ENCODE measurements at places on chromosomes 11 and 22.
A peak's percentile ranks its signal among the peaks of the same experiment; 100 is the strongest.

- no peak for DNase-seq
Observed at GRCh38 chr11:108220721-108221336, 1.6 kb downstream of the NPAT start.

GRCh38 chr22:44701824-44702478 lies at the start of gene PRR5:
PRR5 (plus strand) TSS chr22:44702204; CDS start chr22:44702475, 271 bp downstream.
- DNase-seq, result peak; percentile 77

- no peak for DNase-seq
Observed at GRCh38 chr11:120306519-120307242, 18.4 kb upstream of the TLCD5 start.

DNA sequence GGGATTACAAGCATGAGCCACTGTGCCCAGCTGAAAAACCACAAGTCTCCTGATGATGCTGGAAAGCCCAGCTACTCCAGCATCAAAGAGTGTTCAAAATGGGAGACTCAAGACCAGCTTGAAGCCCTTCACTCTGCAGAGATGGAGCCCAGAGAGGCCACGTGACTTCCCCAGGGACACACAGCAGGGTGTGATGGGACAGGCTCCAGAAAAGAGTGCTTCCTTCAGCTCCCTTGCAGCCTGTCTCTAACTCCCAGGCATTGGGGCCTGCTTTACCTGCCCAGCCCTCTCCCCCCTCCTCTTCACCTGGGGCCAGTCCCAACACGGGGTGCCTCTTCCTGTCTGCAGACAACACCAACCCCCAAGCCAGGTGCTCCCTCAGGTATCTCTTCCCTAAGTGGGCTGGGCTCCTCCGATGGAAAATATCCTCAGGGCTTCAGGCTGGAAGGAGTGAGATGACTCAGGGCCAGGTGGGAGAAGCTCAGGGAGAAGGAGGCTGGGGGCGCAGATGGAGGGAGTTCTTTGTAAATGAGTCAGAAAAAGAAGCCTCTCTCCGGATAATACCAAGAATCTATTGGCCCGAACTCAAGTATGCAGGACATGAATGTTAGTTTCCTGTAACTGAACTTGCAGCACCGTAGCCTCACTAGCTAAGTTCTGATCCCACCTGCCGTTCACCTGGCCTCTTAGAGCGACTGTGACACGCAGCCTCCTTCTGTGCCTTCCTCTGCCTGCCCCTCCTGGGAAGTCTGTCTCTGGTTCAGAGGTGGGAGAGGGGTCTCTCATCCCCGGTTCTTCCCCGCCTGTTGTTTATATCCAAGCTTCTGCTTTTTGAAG lies 326.6 kb downstream of the MN1 start:
- DNase-seq, result no peak

- DNase-seq, result no peak
Observed at GRCh38 chr11:32297611-32298011, 137.7 kb downstream of the WT1 start.

DNA sequence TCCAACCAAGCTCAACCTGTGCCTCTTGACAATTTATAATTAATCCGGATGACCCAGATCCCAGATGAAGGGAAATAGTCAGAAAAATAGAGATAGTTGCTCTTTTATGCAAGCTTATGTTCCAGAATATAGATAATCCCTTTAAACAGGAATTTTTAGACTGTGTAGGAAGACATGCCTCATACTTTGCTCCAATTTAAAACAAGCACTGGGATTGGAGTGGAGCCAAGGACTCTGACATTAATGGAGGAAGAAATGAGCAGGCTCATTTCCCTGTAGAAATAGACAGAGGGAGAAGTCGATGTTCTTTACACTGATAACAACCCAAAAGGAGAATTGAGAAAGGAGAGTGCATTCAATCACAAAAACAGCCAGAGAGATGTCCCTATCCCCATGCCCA lies 70.1 kb upstream of the LRRC55 start:
- DNase-seq, result no peak

GRCh38 chr11:33065445-33066178 lies 26.2 kb downstream of the TCP11L1 start:
- DNase-seq, result peak; percentile 76

Data from stimulated activated CD4-positive, alpha-beta T cell treated with anti-CD3 and anti-CD28 coated beads, Interleukin-4, amount 100 ng/mL, for 24 hours (primary cell).